ENCODE measurements at places on chromosomes 6 and 20.

- no peak for DNase-seq
These were observed 108.1 kb downstream of the TMEM200A start for GRCh38 chr6:130473886-130474285.

DNA sequence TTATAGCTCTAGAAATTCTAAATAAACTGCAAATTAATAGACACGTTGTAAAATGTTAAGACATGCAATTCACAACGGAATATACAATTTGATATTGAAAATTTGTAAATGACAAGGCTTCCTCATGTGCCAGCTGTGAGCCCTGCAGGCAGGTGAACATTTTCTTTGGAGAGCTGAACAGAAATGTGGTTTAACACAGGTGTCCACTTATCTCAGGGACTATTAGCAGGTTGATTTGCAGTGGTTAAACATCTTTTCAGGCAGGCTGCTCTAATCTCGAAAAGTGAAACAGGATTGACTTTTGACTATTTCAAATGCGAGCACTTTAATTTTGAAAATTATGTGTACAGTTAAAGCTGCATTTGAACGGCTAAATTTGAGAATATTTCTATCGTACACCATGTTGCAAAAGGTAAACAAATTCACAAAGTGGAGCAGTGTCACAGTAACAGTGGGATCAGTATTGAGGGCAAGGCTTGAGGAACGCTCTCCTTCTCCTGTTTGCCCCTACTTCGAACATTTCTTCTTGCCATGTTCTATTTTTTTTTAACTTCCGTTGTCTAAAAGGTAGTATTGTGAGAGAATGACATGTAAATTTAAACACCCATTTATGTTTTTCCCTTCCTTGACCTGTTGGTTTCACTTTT, 210.8 kb downstream of the CDKAL1 start:
- DNase-seq, result no peak

DNA sequence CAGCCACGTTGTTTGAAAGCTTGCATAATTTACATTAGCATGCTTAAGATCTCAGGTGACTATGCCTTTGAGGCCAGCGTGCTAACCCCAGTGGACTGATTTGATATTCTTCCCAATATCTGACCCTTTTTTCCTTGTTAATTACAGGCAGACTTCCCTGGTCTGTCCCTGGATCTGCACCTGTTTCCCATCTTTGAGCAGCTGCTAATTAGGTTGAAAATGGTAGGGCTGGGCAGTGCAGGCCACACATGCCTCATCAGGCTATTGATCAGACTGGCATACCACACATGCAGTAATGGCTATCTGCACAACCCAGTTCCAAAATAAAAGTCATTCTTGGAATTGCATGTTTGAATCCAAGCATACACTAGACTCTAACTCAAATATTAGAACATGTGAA, 164.3 kb upstream of the TFAP2D start:
- DNase-seq, result no peak

DNA sequence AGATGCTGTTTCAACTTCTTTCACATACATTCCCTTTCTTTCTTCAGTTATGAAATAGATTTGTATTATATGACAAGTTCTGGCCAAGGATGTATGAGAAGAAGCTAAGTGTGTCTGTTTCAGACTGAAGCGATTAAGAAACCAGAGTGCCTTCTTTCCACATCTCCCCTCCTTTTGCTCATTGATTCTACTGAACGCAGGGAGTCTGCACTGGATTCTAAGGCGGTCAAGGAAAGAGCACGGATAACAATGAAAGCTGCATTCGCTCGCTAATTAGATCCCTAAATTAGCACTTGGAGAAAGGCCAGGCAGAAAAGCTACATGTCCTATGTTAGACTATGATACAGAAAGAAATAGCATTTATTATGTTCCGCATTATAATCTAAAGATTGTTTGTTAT, 267.7 kb downstream of the HAO1 start:
- DNase-seq, result no peak

DNA sequence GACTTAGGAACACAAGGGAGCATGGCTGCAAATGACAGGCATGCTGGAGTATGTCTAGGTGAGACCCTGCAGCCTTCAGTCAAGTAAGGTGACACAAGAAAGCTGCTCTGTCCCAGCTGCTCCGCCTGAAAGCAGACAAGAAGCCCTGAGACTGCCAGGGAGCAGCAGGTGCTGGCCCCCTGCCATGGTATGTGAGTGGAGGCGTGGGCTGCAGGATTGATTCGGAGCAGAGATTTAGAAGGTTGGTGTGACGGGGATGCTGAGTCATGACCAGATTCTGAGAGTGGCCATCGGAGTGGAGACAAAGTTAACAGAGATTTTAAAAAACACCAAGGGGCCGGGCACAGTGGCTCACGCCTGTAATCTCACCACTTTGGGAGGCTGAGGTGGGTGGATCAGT, 17.8 kb downstream of the LRP11 start:
- DNase-seq, result no peak

- DNase-seq, result no peak
These were observed 93.5 kb upstream of the CCDC28A start for GRCh38 chr6:138680085-138680484.

DNA sequence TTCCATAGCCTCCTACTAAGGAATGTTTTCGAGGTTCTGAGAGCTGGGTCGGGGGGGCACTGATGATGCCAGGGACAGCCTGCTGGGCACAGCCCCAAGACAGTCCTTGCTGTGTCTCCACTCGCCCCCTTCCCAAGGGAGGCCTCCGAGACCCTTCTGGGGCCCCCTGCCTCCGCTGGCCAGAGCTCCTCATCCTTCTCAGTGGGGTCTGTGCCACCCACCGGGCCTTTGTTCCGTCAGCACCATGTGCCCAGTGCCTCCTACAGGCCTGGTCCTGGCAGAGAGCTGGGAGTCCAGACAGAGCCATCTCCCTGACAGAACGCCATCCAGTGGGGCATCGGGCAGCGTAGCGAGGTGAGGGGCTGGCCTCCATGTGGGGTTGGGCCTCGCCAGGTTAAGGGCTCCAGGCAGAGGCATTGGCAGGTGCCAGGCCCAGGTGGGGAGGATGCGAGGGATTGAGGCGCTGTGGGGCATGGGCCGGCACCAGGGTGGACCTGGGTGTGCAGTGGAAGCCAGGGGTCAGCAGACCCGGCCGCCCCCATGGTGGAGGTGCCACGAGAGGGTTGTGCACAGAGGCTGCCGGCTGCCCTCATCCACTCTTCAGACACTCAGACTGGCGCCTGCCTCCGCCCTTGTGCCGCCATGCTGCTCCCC, 13.3 kb downstream of the RBM38 start:
- DNase-seq, result no peak

GRCh38 chr20:23225407-23226060, 125.1 kb upstream of the NXT1 start:
- DNase-seq, result no peak

- DNase-seq, result no peak
These were observed 49.7 kb downstream of the KLHL31 start for GRCh38 chr6:53615633-53616449.

DNA sequence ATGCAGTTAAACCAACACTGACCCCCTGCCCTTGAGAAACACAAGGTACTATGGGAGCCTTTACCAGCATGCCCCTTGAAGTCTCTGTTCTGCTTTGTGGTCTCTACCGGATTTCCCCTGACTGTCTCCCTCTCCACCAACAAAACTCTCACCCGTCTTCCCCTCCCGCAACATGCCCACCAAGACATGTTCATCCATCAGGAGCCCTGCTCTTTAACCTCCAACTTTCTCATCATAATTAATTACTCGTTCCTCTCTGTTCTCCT, 1.1 kb downstream of the ZNF165 start:
- no peak for DNase-seq

DNA sequence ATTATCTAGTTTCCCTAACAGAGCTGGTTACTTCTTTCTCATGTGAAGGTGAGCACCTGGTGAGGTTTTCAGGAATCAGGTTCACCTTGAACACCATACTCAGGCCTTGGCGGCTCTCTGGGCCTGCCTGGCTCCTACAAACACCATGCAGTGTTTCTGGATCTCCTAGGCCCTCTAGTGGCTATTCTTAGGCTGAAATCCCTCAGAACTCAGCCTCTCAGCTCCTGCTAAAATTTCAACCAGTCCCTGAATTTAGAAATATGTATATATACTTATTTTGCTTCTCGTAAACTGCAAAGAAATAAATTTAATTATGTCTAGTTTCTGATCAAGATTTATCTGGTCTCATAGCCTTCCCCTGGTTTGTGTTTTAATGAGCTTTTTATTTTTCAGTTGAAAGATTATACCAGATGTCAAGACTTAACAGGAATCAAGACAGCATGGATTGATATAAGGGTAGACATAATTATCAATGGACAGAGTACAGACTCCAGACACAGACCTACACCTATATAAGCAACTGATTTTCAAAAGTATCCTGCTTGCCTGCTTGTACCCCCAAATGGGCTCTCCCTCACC, 55.9 kb downstream of the ANKEF1 start:
- DNase-seq, result no peak

DNA sequence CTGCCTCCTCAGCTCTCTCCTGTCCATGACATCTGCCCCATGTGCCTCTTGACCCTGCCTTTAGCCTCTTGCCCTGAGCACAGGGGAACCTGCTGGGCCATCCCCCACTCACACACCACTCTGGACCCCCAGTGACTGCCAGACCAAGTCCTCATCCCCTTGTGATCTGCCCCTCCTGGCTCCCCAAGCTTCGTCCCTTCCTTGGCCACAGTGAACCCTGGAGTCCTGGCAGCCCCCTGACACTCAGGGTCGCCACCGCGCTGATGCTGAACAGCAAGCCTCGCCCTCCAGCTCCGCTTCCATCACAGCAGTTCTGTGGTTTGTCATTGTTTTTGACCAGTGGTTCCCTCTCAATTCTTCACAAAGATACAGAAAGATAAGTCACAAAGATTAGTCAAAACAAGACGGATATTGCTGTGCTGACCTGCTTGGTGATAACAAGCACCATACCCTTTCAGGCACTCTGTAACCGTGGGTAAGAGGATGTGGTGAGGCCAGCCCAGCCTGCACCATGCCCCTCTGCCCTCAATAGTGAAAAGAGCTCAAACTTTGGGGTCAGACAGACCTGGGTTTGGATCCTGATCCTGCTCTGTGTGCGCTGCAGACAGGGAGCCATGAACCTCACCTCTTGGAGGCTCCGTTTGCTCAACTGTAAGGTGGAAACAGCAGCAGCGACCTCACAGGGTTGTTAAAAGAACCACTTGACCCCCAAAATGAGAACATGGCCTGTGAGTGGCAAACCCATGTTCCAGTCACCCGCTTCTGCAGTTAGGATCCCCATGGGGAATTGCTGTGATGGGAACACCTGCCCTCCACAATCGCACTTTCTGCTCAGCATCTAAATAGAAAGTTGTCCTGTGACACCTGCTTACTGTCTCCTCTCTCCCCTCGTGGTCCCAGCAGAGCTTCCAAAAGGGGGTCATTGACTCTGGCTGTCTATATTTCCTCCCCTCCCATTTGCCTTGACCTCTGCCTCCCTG, 114.5 kb downstream of the TOX2 start:
- DNase-seq, result no peak

DNA sequence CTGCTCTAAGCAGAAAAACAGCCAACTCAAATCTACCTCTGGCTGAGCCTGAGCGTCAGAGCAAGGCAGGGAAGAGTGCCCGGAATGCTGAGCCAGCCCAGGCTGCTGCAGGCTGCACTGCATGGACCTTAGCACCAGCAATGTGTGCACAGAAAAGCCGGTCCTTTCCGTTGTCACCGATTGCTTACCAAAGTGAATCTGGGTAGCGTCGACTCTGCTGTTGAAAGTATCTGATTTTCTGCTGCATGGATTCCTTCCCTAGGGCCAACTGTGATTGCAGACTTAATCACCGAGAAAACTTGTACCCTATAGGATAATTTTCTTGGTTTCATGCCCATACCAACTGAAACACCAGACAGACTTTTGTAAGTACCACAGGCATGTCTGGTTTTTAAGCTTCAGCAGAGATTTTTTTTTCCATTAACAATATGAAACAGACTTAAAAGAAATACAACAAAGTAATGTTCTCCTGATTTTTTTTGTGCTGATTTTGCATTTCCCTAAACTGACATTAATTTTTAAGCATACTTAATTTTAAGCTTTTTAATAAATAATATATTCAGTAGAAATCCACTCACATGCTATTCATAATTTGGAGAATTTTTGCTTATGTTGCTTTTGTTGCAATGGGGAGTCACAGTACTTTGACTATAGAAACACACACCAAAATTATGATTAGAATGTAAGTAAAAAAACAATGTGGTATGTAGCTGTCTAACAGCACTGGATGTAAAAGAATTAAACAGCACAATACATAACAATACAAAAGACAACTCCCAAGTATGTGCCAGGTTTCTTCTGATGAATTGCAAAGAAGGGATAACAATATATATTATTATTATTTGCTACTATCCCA, 218.0 kb downstream of the THBS2 start:
- no peak for DNase-seq

DNA sequence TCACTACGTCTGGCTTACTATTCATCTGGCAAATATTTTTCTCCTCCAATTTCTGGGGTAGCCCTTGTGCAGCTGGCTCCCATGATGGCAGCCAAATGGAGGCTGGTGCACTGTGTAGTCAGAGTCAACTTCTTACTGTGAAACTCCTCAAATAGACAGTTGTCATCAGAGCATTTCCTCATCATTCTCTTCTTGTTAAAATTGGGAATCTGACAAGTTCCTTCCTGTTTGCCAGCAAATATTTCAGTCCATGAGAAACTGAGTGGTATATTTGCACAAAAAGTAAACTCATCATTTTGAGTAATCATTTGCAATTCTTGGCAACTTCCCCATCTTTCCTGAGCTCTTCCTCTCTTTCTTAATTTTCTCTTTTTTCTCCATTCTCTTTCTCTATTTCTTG, 394.9 kb upstream of the RGS17 start:
- DNase-seq, result no peak

DNA sequence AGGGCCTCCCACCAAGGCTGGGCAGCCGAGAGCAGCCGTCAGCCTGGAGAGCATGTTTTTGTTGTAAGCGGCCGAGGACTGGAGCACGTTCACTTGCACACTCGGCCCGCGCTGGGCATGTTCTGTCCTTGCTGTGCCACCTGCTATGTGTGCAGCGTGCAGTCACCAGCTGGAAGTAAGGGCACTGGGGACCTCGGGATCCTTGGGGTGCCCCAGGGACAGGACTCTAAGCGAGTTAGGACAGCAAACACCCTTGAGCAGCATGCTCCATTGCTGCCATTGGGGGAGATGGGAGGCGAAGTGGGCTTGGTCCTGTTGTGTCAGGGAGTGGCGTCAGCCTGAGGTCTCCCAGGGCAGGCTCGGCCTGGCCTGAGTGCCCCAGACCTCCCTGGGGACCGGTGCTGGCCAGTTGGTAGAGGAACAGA, 18.6 kb downstream of the DYNLT1 start:
- no peak for DNase-seq

Data from hypothalamus (tissue), 51 donors.